Tibial nerve (tissue), 4 donors: ENCODE measurements at places on chromosomes 5 and 9. TPM values are rescaled to one million over a fixed set of nuclear protein-coding genes. Genes with fewer than 3 reads are reported as not detected.

GRCh38 chr5:171523781-171524180 is 104.3 kb downstream of the FGF18 start:
- DNase-seq = no peak

DNA sequence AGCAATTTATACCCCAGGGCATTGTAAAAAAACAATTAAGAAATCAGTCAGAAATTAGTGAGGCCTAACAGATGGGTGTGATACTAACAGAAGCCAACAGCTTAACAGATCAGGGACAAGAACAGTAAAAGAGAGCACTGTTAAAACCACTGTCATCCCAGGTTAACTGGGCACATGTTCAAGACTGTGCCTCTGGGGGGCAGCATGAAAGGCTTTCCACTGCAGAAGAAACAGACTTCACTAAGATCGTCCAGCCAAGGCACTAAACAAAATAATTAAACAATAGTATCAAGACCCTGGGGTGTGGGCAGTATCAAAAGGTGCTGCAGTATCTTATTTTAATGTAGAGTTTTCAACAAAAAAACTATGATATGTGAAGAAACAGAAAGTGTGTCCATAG is 43.5 kb downstream of the FBN2 start:
- no peak for DNase-seq

DNA sequence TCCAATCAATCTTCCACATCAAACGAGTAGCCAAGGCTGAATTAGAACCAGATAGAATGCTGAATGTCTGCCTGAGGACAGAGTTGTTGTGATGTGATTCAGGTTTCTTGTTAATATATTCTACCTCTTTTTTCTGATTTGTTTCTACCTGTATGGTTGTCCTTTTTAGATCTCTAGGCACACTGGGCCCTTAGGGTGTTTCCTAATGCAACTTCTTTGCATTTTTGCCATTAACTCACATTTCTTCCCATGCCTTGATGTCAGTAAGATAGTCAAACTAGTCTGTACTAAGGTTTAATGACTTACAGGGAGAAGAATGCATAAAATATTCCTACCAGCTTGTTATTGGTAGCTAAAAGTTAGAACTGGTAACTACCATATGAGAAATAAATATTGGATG is 413.6 kb downstream of the CCDC171 start:
- no peak for DNase-seq

- no peak for DNase-seq
Measured at GRCh38 chr5:180646963-180647305, 2.5 kb downstream of the FLT4 start.

GRCh38 chr9:97801180-97801579 is 51.8 kb upstream of the FOXE1 start:
- DNase-seq = no peak

The TEK gene
- 20.0 TPM for total RNA-seq

The STARD4 gene
- 21.3 TPM for total RNA-seq

The CSNK1A1 gene
- total RNA-seq = 174 TPM

DNA sequence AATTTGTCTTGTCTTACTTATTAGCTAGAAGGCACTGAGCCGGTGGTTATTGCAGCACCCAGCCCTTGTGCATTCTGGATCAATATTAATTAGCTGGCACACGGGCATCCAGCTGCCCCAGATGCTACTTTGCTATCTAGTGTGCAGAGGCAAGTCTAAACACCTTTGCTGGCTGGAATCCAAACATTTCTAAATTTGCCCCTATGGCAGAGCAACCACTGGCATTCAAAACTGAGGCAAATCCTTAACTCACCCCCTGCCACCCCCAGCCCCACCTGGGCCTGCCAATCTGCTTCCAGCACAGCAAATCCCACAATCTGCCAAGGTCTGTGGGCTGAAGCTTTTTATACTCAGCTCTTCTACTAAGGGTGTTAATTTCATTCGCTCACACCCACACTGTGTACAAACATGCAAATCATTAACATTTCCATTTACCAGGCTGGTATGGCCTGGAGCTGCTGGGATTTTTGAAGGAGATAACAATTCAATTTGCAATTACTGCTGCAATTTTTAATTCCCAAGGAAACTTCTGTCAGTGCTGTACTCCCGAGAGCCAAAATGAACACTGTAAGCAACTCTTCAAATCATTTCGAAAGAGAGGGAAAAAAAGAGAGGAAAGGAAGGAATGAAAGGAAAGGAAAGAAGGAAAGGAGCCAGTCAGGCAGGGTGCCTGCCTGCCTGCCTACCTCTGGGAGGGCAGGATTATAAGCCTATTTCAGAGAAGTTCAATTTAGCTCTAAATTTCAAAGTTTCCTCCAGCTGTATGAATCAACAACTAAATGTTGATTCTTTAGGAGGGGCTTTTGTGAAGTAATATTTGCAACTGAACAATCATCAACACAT is 35.5 kb downstream of the RAPGEF1 start:
- no peak for DNase-seq

The PLCXD3 gene
- 7.5 TPM for total RNA-seq

The PCDHGB3 gene
- 9.4 TPM for total RNA-seq

GRCh38 chr5:108531367-108532128 is 149.7 kb upstream of the FBXL17 start:
- no peak for DNase-seq

- DNase-seq = no peak
Measured at GRCh38 chr9:126805554-126806262, 868 bp downstream of the ZBTB43 start.

DNA sequence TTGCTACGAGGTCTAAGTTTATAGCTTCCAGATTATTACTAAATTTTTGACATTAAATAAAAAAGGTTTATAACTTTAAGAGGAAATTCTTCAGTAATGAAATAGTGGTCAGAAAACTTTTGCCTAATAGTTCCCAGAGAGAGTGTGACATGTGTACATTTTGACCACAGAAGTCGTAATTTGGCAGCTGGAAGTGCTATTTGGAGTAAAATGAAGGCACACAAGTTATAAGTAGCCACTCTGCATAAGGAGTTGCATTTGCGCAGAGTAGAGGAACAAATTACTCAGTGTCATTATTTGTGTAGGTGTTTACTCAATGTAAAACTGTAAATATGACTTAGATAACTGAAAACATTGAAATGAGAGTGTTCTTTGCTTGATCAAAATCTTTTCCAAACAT is 408.4 kb downstream of the CCDC171 start:
- no peak for DNase-seq

DNA sequence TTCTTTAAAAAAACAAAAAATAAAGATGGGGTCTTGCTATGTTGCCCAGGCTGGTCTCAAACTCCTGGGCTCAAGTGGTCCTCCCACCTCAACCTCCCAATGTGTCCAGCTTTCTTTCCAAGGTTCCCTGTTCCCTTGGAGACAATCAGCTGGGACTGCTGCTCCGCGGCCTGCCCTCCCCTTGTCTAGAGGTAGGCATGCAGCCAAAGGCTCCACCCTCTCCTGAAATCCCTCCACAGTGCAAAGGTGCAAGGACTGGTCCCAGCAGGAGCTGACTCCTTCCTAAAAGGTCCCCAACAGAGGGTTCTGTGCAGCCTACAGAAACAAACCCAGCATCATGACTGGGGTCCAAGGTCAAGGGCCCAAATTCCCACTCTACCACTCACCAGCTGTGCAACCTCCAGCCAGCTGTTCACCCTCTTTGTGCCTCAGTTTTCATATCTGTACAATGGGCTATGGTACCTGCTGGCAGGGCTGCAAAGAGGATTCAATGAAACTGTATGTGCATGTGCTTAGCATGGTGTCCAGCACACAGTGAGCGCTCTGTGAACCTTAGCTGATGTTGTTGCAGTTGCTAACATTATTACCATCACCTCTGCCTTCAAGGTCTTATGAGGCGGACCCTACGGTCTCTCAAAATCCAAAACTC is 47.5 kb downstream of the BARX1 start:
- DNase-seq = no peak

GRCh38 chr5:33637011-33637410 is 196.2 kb downstream of the TARS1 start:
- DNase-seq = no peak

DNA sequence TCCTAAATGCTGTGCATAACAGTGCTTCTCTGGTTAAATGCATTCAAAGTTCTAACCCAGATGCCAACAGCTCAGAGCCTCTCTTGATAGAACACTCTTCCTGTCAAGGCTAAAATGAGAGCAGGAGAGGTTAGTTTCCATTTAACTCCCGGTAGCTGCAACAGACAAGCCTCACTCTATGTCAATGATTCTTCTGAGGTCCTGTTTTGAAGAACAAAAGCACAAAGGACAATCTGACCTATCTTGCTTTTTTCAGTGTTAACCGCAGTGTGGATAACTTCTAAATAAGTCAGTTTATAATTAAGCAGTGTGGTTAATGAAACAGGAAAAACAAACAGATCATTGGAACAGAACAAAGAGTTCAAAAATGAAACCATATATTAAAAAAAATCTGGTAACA is 80.7 kb downstream of the ANKRD55 start:
- DNase-seq = no peak

The SLC4A9 gene
- not detected for total RNA-seq

The TRPM3 gene
- 8.1 TPM for total RNA-seq

DNA sequence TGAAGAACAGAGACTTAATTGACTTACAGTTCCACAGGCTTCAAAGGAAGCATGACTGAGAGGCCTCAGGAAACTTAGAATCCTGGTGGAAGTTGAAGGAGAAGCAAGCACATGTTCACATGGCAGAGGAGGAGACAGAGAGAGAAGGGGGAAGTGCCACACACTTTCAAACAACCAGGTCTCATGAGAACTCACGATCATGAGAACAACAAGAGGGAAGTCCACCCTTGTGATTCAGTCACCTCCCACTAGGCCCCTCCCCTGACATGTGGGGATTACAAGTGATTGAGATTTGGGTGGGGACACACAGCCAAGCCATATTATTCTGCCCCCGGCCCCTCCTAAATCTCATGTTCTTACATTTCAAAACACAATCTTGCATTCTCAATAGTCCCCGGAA is 19.5 kb downstream of the NR3C1 start:
- no peak for DNase-seq

The SLC24A2 gene
- not detected for total RNA-seq

- DNase-seq = no peak
Measured at GRCh38 chr5:3351581-3352442, 243.8 kb upstream of the IRX1 start.

DNA sequence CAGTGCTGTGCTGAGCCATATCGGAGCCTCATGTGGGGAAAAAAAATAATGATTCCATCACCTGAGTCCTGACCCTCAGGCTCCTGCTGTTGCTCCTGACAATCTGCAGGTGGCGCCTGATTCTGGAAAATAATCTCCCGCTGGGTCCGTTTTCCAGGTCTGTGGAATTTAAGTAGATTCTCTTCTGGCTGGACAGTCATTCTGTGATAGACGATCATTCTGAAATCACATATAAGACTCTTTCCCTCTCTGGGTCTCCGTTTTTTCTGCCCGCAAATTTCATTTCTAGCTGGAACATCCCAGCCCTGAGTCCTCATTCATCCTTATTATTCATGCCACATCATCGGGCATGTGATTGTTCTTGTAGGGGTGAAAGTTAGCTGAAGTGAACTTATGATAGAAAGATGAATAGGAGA is 22.1 kb upstream of the STXBP1 start:
- DNase-seq = peak; percentile 53

- no peak for DNase-seq
Measured at GRCh38 chr5:36041537-36041845, 25.2 kb downstream of the UGT3A2 start.

DNA sequence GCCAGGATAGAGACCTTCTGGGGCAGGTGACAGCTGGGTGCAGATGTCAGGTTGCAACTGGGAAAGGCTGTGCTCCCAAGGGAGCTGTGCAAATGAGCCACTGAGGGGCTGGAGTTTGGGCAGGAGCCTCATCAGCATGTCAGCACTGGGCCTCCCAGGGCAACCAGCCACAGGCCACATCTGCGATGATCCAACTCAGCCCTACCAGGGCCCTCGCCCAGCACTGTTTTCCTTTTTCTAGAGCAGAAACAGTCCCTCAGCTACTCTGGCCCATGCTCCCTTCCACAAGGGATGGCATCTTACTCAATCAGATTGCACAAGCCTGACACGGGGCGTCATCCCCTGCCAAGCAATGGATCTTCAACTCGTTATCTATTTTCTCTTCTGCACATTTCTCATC is 24.8 kb downstream of the NIPAL4 start:
- DNase-seq = peak; percentile 68

GRCh38 chr9:34996905-34997279 is 7.3 kb downstream of the DNAJB5 start:
- DNase-seq = no peak

DNA sequence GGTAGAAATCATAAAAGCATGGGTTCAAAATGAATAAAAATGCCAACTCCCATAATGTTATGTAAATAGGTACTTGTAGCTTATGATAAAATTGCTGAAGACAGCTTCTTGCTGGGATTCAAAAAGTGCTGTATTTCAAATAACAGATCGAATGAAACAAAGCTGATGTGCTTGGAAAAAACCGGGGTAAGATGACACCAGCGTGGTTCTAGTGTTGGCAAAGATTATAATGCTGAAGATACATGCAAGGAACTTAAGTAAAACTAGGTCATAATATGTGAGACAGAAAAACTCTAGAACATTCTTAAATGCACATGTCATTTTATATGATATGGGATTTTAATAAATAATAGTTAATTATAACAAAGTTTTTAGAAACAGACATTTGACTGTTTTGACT is 44.4 kb upstream of the APC start:
- DNase-seq = no peak

DNA sequence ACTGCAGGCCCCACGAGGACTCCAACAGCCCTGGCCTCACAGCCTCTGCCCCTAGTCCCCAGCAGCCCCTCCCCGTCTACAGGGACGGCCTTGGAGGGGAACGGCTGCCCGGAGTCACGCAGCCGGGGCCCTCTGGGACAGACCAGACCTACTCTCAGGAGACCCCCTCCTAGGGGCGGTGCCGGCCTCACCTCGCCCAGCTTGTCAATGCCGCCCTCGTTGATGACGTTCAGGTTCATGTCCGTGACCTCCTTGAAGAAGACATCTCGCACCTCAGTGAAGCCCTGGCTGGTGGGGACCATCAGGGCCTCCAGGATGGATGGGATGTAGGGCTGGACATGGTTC is 58.6 kb downstream of the LRSAM1 start:
- no peak for DNase-seq

DNA sequence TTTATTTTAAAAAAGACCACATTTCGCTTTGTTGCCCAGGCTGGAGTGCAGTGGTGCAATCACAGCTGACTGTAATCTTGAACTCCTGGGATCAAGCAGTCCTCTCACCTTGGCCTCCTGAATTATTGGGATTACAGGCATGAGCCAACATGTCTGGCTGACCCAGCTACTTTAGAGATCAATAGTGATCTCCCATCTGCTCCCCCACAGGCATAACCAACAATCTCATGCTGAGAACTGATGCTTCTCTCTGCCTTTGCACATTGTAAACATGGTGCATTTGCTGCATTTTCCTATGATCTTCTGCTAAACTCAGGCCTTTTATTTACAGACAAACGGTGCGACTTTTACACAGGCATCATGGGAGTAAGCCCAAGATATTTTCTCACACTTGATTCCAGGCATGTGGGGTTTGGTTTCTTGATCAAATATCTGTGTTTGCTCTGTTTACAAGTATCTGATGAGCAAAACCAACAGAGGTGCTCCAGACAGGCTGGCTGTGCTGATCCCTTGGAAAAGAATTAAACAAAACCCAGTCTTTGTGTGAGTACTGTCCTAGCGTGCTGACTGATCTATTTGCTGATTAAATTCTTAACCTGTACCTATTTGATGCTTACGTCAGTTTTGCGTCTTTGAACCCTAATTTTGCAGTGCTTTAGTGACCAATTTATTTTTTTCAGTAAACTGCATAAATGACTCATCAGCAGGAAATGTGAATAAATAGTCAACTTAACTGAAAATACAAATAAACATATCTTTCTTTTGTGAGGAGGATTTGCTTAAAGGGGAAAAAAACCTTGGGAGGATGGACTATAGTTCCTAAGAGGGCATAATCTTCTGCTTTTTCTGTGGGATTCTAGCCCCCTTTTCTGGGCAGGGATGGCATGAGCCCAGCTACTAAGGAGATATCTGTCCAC is 191.7 kb upstream of the NR3C1 start:
- DNase-seq = no peak

The CRHBP gene
- not detected for total RNA-seq
